ENCODE measurements at places on chromosomes 5 and 9.

GRCh38 chr9:111069183-111069582 is 30.9 kb upstream of the LPAR1 start:
- DNase-seq, result no peak

DNA sequence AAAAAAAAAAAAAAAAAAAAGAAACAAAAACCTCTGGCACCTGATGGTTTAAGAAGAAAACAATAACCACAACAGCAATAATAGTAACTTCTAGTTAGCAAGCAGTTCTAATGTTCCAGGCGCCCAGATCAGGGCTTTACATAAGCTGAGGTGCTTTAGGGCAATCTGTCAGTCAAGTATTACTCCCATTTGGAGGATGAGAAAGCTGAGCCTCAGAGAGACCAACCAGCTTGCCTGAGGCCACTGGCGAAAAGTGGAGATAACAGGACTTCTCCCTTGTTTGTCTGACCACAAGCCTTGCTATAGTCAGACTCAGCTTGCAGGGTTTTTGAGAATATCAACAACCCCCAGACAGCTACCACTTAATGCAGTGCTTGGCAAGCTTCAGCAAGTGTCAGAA is 83.5 kb upstream of the BOD1 start:
- DNase-seq, result no peak

DNA sequence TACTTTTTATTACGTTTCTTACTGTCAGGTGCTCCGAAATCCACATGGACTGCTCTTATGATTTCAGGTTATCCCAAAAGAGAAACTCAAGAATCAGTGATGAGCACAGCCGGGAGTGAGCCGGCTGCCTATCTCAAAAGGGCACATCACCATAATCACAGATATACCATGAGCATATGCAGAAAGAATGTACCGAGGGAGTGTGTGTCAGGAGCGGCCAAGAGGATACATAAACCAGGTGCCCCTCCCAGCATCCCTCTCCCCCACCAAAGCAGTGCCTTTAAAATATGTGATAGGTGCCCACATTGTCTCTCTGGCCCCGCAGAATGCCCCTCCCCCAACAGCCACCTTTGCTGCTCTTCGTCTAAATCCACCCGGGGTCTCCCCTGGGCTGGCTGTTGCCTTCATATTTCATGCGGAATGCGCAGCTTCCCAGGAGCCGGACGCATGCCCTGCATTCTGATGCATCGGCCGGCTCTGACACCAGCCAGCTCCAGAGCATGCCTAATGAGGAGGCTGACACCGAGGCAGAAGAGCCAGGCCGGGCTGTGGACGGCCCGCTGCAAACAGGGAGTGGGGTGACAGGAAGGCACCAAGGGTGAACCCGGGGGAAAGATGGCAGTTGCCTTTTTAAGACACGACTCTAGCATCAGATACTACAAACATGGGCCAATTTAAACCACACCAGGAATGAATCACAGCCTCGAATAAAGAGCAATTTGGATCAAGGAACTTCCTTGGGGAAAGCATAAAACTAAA is 652.3 kb downstream of the BNC2 start:
- DNase-seq, result peak; percentile 17

DNA sequence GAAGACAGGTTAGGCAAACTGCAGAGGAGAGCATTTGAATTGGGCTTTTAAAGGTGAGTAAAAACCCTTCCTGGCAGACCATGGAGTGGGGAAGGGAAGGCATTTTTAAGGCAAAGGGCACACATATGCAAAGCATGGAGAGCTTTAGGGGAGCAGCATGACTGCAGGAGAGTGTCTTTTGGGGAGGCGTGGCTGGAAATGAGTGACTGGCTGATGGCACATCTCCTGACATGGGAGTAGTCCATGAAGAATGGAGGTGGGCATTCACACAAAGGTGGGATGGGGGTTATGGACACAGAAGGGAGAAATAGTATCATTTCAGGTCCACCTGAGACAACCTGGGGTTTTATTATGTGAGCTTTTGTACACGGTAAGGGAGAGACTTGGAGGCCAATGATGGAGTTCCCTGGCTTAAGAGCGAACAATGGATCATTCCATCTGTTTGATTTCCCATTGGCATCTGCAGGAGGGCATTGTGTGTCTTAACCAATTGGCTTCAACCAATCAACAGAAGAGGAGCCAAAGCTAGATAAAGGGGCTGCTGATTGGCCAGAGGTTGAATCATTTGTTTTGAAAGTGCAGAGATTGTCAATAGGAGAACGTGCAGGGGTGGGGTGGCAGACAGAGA is 2.1 kb downstream of the NSG2 start:
- no peak for DNase-seq

- DNase-seq, result no peak
These were observed 15.8 kb upstream of the LCP2 start for GRCh38 chr5:170313344-170313743.

- no peak for DNase-seq
These were observed 93.5 kb downstream of the SSBP2 start for GRCh38 chr5:81657386-81657785.

GRCh38 chr5:154485850-154486426 is 7.9 kb upstream of the HAND1 start:
- DNase-seq, result no peak

DNA sequence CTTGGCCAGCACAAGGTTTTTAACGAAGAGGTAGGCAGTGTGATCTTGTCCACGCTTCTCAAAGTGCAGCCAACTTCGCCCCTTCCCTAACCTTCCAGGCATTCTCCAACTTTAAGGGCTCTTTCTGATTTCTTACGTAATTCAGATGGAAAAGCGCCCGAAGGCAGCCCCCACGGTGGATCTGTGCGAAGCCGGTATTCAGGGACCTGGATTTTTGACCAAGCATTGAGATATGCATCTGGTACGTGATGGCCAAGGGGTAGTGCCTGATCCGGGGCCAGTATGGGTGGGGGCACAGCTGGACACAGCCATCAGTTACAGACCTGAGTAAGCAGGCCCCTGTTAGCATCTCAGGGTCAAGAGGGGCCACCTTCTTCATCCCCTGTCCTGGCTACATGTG is 80.0 kb downstream of the AMBP start:
- no peak for DNase-seq

DNA sequence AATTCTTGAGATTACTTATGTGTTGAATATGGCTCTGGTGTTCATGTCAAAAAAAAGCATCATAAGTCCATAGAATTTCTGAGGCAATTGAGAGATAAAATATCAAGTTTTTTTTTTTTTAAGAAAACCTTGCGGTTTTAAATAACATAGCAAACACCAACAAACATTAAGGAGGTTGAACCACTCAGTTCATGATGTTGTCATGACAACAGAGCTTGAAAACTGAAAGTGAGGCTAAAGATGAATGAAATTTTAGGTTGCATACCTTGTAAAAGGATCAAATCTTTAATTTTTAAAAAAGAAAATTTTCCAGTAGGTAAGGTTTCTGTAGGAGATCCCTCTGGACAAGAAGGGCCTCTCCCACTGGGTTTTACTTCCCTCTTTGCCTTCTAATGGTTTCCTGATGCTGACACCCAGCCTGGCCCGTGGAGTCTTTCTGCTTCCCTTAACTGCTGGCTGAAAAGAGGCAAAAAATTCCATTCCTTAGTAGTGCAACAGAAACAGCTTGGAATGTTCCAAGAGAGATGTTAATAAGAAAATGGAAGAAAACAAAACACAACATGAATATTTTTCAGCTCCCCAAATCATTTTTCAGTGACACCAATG is 60.0 kb upstream of the FER start:
- no peak for DNase-seq

All from hypothalamus (tissue), 51 donors.